Activated naive CD8-positive, alpha-beta T cell treated with anti-CD3 and anti-CD28 coated beads for 36 hours (primary cell): ENCODE measurements at places on chromosomes 12 and 14.

DNA sequence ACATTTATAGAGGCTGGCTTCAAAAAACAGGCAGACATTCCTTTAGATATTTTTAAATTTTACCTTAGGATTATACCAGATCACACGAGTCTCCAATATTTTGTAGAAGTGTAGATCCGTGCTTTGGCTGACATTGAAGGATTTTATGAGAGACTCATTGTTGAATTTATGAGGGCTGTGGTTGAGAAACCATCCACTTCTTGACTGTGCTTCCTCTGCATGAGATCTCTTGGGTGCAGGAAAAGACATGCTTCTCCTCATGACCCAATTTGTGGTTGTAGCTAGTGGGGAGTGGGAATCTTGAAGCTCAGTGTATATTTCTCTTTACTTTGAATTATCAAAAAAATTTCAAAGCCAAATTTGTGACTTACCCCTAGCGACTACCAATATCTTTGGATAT lies 36.7 kb upstream of the NKX2-8 start:
- DNase-seq = no peak

GRCh38 chr12:45655186-45655585 lies 74.3 kb upstream of the ARID2 start:
- peak; percentile 47 for DNase-seq

GRCh38 chr12:6301721-6302120 lies 8.8 kb upstream of the PLEKHG6 start:
- DNase-seq = no peak

GRCh38 chr12:50913224-50913623 lies 39.1 kb upstream of the HIGD1C start:
- DNase-seq = no peak

DNA sequence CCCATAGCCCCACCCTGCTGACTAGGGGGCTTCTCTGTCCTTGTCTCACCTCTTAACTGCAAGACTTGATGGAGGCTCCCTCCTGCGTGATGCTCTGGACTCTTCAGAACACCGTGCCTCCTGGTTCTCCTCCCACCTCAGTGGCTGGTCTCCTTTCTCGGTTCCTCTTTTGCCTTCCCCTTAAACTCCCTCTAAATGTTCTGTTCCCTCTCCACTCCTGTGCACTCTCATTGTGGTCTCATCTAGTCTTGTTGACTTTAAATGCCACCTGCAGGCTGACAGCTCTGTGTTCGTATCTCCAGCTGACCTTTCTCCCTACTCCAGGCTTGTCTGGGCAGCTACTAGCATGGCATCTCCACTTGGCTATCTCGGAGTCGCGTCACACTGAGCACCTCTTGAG lies 28.3 kb downstream of the DYNC1H1 start:
- DNase-seq = no peak

DNA sequence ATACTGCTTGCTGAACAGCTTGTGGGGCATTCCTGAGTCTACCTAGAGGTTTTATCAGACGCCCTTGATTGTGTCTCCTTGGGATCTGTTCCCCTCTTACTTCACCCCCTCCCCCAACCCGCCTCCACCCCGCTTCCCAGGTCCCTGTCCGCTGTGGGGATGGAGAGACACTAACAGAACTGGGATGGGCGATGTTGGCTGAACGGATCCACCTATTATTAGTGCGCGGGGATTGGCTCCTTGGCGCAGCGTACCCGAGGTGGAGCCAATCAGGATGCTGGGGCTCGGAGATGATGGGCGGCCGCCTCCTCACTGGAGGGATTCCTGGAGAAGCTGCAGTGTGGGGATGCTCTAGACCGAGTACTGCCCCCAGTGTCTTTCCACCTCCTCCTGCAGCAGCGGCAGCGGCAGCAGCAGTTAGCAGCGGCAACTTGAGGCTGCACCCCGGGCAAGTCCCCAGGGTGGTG lies at the start of gene SYT1:
SYT1 (plus strand) TSS at position 372 of the 467 bp plus-strand sequence.
- DNase-seq = no peak

DNA sequence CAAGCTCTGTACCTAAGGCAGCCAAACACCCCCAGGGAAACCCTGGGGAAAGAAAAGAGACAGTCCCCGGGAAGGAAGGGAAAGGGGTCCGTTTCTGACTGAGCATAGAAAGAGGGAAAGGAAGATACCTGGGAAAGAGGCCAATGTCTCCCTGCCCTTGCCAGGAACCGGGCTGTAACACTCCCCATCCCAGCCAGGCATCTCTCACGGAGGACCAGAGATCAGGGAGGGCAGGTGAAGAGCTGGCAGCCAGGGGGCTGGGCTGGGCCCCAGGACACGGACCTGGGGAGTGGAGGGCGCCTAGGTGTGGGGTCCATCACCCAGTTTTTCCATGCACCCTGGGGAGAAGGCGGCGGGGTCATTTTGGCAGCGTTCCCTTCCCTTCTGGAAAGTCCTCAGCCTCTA lies 18.9 kb upstream of the PLEKHH1 start:
- no peak for DNase-seq

DNA sequence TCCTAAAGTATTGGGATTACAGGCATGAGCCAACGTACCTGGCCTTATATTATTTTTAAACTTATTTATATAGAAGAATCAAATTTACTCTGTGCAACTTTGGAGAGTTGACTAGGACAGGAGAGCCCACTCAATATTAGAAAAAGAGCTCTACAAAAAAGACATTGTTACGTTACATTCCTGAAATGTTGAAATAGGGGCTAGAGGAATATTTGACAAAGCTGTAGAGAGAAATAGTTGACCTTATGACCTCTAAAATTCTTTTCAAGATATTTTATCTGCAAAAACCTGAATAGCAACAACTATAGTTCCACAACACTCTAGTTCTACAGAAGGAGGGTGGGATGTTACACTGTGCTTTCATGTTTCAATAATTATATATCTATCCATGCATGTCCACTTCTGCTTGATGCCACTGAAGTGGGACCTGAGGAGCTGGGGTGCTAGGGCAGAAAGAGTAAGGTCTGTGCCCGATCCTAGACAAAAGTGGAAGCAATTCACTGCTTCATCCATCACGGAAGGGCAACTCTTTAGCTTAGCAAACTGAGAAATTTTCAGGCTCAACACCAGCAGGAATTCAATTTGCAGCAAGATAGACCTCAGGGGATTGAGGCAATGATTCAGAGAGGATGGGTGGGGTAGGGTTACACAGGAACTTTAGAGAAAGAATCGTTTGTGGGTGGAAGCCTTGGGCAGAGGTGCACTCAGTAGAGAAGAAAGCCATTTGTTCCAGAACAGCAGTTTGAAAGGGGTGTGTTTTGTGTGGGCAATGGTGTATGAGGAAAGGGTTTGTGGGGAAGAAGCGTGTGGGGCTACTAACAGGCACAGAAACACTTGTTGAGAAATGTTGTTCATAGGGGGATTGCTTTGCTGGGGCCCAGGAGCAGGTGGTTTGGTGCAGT lies 16.0 kb upstream of the RNASE10 start:
- DNase-seq = no peak

DNA sequence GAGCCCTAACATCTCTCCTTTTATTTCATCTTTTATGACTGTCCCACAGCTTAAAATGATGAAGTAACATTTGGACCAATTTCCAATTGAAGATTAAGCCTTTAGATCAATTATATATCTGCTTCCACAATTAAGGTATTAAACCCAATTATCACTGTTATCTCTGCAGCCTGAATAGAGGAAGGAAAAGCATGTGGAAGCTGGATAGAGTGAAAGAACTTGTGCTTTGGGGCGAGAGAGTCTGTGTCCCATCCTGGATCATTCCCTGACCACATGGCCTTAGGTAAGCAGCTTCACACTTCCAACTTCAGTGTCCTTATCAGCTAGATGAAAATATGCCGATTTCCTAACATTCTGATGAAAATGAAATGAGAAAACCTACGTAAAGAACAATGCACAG lies 61.4 kb upstream of the TSPAN8 start:
- DNase-seq = no peak

DNA sequence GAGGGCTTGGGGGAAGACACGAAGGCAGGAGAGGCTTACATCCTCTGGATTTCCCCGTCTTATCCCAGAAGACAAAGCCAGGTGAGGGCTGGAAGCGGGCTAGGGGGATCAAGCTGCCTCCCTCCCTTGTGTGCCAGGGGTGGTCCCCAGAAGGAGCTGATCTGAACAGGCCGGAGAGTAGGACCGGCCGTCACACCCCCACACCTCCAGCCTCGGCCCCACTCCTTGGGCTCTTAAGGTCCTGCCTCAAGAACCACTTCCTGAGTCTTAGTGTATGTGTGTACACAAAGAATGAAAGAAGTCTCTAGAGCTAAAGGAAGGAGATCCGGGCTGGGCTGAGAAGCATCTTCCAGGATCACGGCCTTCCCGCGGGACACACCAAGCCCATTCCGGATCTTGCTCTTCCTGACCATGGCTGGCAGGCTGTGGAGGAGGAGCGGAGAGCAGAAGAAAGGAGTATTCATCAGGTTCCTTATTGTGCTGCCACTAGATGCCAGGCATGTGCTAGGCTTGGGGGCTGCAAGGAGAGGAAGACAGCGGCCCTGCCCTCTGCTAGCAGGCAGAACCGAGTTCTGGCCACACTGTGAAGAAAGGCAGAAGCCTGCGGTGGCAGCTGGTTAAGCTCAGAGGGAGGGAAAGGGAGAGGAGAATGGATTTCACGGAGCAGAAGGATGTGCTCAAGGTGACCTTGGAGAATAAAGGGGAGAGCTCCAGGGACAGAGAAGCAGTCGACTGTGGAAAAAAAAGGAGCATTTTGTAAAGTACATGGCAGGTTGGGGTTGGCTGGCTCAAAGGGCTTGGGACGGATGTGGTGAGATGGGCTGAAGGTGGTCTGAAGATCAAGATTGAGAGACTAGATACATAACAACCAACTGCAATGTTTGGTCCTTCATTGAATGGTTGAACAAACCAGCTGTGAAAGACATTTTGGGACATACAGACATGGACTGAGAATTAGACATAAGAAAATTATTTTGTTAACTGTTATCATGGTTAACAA lies 1.3 kb upstream of the CD63 start:
- DNase-seq = peak; percentile 41

DNA sequence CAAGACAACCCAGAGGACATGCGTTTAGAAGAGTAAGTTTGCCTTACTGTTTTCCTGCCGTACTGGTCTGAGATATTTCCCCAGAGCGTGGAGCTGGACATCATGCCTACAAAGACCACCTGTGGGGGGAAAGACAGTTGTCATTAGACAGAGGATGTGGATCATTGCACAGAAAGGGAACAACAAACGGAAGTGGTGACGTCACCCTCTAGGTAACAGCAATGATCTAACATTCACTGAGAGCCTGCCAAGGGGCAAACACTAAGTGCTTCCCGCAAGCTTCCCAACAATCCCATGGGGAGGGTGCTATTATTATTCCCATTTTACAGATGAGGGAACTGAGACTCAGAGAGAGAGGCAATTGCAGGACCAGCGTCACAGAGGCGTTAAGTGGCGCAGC lies 48.5 kb downstream of the SVOP start:
- DNase-seq = no peak

DNA sequence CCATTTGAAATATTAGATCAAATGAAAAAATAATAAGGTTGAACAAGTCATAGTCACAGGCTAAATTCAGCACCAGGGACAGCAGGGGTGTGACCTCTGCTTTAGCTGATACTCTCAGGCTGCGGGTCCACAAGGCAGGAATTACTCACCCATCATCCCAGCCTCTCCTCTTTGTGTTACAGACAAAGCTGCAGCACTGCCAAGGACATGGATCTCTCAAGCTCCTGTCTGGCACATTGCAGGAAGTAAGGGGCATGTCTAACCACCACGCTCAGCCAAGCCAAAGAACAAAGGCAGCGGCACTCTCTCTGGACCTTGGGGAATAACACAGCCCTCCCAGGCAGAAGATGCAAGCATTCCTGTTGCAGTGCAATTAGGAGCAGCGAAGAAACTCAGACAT lies 783.8 kb downstream of the VRK1 start:
- no peak for DNase-seq

GRCh38 chr12:80829767-80830166 lies 108.0 kb downstream of the LIN7A start:
- DNase-seq = no peak

DNA sequence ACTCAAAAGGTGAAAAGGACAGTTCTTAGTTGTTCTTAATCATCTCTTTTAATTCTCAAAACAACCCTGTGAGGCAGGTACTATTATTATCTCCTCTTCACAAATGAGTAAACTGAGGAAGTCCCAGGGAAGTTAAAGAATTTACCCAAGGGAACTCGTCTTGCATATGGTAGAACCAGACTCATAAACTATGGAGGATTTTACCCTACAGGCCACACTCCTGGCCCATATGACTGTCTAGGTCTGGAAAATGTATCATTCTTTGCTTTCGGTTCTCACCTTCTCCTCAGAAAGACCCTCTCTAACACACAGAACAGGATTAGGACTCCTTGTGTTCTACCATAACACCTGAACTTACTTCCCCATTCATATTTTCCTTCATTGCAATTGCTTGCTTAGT lies 18.9 kb downstream of the SOX5 start:
- DNase-seq = no peak

- peak; percentile 80 for DNase-seq
These were observed 19.0 kb upstream of the RNASE12 start for GRCh38 chr14:20610002-20610765.

DNA sequence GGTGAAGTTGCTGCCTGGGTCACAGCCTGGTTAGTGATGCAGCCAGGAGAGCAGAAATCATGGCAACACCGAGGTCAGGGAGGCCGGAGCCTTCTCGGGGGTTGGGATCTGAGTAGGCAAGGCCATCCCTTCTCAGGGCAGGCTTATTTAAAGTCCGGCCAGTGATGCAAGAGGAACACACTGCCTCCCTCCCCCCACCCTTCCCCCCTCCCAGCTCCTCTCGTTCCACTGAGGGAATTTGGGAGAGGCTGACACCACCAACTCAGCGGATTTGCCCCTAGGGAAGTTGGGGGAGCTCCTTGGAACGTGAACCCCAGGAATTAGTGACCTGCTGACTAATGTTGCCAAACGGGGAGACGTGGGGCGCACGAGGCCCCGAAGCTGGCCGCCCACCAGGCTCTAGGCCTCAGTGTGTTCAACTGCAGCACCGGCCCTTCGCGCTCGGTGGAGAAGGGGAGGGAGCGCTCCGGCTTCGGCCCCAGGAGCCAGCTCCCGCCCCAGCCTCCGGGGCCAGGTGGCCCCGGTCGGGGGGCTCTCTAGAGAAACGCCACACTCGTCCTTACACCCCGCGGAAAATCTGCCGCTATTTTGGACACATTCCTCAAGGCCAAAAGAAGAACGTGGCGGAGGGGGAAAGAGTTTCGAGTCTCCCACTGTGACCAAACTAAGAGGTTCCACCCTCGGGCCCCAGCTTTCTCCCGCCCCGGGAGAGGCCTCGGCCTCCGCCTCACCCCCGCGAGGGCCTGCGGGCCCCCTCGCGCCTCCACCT lies 1.6 kb downstream of the CTDSP2 start:
- peak; percentile 43 for DNase-seq

DNA sequence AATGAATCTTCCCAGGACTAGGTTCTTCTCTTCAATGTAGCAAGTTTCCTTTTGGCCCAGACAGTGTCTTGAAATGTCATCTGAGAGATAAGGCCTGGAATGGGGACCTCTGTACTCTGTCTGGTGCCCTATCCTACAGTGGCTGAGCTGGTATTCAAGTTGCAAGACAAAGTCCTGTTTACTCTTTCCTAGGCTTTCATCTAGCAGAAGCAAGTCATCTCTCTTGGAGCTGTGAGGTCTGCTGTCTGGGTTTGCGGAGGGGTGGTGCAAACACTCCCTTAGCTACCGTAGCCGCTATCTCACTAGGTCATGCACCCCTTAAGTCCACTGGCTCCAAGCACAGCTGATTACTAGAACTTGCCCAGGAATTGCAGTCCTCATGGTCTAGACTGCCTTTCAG lies 149.7 kb upstream of the SLC16A7 start:
- no peak for DNase-seq

- peak; percentile 59 for DNase-seq
These were observed 37.0 kb upstream of the FBXO33 start for GRCh38 chr14:39469094-39469710.
